ENCODE measurements at places on chromosomes 16 and 17. TPM values are rescaled to one million over a fixed set of nuclear protein-coding genes. Genes with fewer than 3 reads are reported as not detected.

Gene CCL8
- not detected for total RNA-seq

Gene ADORA2B
- not detected for total RNA-seq

Gene SPAG7
- 34.5 TPM for total RNA-seq

Gene KRTAP4-5
- not detected for total RNA-seq

Gene TPPP3
- total RNA-seq: not detected

Gene LIMD2
- 828 TPM for total RNA-seq

Gene BCO1
- not detected for total RNA-seq

Gene ACAP1
- 432 TPM for total RNA-seq

Gene HCRT
- not detected for total RNA-seq

Gene NGFR
- total RNA-seq: 0.73 TPM

Gene WFIKKN1
- total RNA-seq: 0.17 TPM

DNA sequence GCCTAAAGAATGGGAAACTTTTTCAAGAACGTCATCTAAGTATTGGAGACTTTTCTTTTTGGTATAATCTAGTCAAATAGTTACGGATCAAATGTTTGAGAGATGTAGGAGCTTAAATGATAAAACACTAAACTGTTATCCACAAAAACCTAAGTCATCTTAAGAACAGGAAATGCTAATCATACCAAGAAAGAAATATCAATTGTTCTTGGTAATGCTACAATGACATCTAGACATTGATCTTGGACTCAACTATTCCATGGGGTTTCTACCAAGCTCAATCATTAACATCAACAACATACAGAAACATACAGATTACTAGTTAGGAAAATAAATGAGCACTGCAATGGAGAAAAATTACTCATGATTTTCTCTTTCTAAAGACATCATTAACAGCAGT lies 3.8 kb downstream of the NUDT21 start:
- no peak for DNase-seq

DNA sequence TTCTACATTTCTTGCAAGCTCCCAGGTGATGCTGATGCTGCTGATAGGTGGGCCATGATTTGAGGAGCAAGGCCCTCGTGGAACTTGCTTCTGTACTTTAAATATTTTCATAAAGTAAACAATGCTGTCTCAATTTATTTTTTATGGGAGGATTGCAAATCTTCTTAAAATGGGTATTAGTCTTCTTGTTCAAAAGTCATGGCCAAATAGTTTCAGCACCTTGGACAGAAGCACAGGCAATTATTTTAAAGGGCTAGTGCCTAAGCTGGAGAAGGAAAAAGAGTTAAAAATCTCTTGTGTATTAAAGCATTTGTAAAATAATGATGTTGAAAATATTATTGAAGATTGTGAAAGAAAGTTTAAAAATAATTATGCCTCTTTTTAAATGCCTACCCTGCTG lies 50.5 kb downstream of the GPR139 start:
- DNase-seq: no peak

DNA sequence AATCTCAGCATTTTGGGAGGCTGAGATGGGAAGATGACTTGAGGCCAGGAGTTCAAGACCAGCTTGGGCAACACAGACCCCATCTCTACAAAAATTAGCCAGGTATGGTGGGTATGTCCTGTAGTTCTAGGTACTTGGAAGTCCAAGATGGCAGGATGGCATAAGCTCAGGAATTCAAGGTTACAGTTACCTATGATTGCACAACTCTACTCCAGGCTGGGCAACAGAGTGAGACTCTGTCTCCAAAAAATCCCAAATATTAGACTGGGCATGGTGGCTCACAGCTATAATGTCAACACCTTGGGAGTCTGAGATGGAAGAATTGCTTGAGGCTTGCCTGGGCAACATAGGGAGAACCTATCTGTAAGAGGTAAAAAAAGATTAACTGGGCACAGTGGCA lies 63.4 kb downstream of the CRLF3 start:
- DNase-seq: no peak

GRCh38 chr17:50056961-50057330 lies 1.0 kb downstream of the ITGA3 start:
- no peak for DNase-seq

GRCh38 chr17:68398691-68399637 lies 58.3 kb downstream of the WIPI1 start:
- DNase-seq: peak; percentile 62

DNA sequence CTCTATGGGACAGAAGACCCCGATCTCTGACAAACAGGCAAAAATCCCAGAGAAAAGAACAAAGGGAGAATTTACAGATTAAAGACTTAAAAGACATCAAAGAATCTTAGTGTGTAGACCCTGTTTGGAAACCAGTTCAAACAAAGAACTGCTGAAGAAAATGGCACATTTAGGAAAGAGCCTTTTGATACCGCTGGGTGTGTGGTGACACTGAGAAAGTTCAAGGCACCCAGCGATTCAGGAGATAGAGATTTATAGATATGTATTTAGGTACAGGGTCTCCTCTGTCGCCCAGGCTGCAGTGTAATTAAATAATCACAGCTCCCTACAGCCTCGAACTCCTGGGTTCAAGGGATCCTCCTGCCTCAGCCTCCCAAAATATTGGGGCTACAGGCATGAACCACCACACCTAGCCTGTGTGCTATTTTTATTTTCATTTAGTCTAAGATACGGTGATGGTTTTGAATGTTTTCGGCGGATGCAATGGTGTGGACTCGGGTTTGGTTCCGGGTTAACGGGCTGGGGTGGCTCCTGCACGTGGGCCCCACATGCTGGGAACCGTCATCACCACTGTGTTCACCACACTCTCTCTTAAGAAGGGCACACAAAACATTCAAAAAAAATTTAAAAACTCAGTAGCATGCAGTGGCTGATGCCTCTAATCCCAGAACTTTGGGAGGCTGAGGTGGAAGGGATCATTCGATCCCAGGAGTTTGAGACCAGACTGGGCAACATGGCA lies 114.0 kb downstream of the ZNF778 start:
- DNase-seq: no peak

- DNase-seq: no peak
Observed at GRCh38 chr17:32520104-32520701, 33.4 kb downstream of the CDK5R1 start.

- peak; percentile 34 for DNase-seq
Observed at GRCh38 chr16:66523861-66524354, 26.0 kb downstream of the TK2 start.

GRCh38 chr17:63916566-63917185 lies 2.0 kb downstream of the GH1 start:
- DNase-seq: no peak

- DNase-seq: no peak
Observed at GRCh38 chr16:53159781-53160436, 105.1 kb downstream of the CHD9 start.

DNA sequence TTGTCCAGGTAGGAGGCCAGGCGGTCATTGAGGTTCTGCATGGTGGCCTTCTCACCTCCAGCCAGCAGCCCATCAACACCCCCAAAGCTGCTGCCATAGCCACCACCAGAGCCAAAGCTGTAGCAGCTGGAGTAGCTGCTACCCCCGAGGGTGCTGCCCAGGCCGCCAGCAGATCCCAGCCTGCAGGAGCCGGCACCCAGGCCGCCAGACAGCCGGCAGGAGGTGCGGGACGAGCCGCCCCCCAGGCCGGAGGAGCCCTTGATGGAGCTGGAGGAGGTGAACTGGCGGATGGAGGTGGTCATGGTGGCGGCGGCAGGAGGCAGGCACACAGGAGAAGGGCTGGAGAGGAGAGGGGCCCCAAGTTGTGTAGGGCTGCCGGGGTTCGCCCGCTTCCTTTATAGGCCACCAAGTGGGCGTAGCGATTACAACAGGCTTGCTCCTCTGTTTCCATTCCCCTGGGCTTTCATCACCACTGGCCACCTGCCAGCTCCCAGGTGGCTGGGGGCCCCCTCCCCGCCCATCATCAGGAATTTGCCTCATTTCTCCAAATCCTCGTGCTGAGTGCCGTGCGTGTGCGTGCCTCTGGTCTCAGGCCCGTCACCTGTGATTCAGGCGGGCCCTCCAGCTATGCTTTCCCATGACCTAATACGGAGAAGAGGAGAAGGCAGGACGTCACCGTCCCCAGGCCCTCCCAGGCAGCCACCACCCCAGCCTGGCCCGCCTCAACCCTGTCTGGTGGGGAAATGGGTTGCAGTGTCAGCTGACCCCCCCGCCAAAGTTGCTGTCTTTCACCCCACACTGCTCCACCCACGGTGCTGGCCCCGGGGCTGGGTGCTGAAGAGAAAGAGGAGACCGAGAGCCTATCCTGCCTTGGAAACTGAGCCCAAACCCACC lies at the start of gene KRT17:
KRT17 (minus strand) TSS at position 368 of the 894 bp plus-strand sequence; CDS start at position 302, 66 bp downstream.
- no peak for DNase-seq

DNA sequence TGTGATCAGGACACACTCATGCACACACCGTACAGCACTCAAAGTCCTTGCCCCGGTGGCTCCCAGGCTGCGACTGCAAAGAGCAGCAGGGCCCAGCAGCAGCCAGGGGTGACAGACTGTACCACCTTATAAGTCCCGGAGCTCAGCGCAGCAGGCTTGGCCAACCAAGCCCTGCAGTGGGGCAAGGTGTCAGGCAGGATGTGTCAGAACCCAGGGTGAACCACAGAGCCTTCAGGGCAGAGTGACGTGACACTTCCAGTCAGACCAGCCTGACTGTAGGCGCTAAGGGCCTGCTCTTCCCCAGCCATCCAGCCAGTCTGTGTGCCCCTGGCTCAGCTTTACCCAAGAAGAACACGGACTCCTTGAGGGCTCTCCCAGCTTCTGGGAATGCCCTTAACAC lies 204.1 kb downstream of the COPRS start:
- peak; percentile 74 for DNase-seq

DNA sequence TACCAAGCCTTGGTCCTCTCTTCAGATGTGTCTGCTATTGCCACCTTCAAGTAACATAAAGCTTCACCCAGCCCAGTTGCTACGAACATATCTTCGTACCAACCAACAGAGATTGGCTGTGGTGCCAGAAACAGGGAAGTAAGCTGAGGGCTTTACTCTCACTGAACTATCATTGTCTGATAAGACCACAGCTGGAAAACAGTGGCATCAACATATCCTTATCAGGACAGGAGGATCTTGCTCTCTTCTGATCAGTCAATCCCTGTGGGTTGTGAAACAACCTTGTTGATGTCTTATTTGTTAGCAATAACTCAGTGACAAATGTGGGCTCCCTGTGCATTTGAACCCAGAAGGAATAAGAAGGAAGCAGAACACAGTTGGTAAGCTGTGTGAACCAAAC lies 446.3 kb upstream of the MAF start:
- DNase-seq: no peak

- DNase-seq: no peak
Observed at GRCh38 chr17:21475571-21475970, 99.4 kb downstream of the KCNJ12 start.

GRCh38 chr16:56879276-56879675 lies 14.3 kb downstream of the SLC12A3 start:
- DNase-seq: no peak
